ENCODE measurements at places on chromosomes 3 and 15. TPM values are rescaled to one million over a fixed set of nuclear protein-coding genes. Genes with fewer than 3 reads are reported as not detected.

DNA sequence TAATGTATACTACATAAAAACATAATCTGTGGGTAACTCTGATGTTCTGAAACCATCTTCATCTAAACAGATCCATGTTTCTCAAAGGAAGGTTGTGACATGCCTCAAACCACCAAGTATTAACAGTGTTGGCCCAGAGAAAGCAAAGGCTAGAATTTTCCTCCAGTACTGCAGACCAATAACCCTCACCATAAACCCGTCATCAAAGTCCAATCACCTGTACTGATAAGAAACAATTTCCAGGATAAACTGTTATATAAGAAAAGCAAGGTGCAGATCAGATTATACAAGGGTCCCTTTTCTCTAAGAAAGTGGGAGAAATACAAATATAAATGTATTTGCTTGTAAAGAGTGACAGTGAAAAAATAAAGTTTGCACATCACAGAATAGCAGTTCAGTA is 32.3 kb downstream of the TBC1D2B start:
- DNase-seq, result no peak

DNA sequence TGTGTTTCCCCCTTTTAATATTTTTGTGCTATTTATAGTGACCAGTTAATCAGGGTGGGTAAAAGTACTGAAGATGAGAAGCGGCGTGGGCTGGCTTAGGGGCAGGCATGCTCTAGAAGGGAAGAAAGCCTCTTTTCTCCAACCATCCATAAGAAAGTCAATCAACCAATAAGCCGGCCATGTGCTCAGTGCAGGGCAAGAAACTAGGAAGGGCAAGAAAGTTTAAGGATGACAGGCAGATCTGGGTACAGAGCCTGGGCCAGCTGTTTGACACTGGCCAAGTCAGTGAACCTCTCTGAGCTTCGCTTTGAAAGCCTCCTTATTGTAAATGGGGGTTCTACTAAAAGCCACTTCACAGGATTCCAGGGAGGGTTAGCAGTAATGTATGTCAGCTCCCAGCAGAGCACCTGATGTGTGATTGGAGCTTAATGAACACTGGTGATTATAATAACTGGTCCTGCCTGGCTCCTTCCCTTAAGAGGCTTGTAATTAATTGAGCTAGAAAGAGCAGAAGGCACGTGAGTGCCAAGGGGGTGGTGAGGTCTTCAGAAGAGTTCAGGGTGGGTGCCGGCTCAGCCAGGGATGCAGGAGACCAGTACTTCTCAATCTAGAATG is 5.7 kb upstream of the CHRNA3 start:
- no peak for DNase-seq

DNA sequence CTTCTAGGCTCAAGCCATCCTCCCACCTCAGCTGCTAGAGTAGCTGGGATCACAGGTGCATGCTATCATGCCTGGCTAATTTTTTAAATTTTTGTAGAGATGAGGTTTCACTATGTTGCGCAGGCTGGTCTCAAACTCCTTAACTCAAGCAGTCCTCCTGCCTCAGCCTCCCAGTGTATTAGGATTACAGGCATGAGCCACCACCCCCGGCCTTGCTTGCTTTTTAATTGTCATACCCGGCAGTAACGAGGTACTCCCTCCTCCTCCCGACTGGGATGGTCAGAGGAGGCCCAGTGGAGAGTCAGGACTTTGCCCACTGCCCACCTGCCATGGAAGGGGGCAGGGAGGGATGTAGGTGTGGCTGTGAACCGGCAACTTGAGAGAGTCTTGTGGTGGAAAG is 4.5 kb downstream of the NOX5 start:
- DNase-seq, result no peak

GRCh38 chr3:175477651-175478224 is 618.6 kb downstream of the NAALADL2 start:
- no peak for DNase-seq

- no peak for DNase-seq
These were observed 123.6 kb upstream of the PFN2 start for GRCh38 chr3:150094150-150094933.

DNA sequence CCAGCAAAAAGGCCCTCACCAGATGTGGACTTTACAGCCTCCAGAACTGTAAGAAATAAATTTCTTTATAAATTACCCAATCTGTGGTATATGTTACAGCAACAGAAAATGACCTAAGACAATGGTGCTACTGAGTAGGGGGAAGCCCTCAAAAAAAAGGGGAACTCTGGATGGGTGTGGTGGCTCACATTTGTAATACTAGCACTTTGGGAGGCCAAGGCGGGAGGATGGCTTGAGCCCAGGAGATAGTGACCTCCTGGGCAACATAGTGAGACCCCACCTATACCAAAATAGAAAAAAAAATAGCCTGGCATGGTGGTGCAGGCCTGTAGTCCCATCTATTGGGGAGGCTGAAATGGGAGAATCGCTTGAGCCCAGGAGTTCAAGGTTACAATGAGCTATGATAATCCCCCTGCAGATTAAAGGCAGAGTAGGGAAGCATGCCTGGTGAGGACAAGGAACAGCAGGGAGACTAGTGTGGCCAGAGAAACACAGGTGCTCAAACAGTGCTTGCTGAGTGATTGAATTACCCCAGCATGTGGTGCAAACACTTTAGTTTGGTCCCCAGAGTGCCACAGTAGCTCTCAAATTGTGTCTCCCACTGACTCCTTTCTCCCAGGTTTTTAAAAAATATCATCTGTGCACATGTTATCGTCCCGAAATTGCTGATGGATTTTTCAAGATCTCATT is 13.9 kb upstream of the USP3 start:
- DNase-seq, result peak; percentile 43

GRCh38 chr3:184952671-184953070 is 140.7 kb downstream of the VPS8 start:
- DNase-seq, result no peak

GRCh38 chr3:11532931-11533391 is 110.8 kb downstream of the VGLL4 start:
- no peak for DNase-seq

GRCh38 chr3:55893045-55893664 is 406.0 kb upstream of the WNT5A start:
- no peak for DNase-seq

DNA sequence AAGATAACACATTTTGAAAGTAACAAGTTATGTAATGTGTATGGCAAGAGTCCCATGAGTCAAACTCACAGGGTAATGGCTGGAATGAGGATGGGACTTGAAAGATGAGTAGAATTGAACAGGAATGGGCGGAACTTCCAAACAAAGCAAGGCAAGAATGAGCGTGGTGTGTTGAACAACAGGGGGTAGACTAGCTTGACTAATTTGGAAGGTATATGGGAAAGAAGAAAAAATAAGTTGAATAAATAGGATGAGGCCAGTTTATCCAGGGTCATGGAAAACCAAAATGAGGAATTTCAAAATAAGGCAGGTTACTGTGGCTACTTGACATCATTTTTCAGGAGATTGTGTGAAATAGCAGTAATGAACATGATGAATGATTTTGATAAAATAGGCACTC is 2.5 kb upstream of the DPH6 start:
- no peak for DNase-seq

GRCh38 chr3:5891711-5892110 is 704.2 kb downstream of the EDEM1 start:
- no peak for DNase-seq

DNA sequence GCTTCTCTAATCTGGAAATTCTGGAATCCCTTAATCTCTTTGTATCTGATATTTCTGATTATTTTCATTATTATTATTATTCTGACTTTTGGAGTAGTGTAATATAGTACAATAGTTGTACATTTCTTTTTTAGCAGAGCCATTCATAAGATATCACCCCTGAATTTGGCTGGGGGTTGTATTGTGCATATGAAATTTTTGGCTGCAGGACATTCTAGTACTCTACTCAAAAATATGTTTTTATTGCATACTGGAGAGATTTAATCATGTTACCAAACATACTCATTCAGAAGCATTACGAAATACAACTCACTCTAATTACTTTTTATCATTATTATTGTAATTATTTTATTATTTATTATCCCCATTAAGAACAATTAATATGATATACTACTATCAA is 589.7 kb upstream of the KCNMB2 start:
- no peak for DNase-seq

GRCh38 chr3:194272861-194273742 is 78.0 kb downstream of the CPN2 start:
- peak; percentile 42 for DNase-seq

DNA sequence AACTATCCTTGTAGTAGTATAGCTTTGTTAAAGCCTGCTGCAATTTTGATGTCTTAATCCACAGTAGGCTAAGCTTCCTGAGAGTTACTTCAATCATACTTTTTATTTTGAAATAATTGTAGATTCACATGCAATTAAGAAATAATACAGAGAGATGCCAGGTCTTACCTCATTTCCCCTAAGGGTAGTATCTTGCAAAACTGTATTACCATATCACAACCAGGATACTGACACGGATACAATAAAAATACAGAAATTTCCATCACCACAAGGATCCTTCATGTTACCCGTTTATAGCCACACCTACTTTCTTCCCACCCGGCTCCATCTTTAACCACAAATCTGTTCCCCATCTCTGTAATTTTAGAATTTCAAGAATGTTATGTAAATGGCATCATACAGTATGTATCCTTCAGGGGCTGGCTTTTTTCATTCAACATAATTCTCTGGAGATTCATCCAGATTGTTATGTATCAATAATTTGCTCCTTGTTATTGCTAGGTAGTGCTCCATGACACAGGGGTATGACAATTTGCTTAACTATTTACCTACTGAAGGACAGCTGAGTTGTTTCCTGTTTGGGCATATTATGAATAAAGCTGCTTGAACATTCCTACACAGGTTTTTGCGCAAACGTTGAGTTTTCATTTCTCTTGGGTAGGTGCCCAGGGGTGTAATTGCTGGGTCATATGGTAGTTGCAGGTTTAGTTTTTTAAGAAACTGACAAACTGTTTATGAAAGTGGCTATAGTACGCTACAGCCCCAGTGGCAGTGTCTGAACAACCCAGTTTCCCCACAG is 21.6 kb downstream of the BDH1 start:
- no peak for DNase-seq

GRCh38 chr3:98532709-98533571 is 1.2 kb downstream of the GPR15 start:
- DNase-seq, result no peak

DNA sequence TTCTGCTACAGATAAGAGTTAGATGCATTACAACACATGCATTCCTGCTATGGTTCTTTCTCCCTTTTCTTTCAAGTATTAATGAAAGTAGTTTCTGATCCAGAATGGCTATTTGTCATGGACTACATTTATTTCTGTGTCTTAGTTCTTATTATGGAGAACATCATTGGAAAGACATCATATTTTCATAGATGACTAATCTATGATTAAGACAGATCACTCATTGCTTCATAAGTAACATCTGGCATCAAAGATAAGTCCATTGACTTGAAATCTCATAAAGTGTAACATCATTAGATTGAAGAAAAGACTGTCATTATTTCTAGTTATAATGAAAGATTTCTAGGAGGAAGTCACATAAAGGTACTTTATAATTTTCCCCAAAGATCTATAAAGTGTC is 366.7 kb downstream of the NSUN3 start:
- no peak for DNase-seq

DNA sequence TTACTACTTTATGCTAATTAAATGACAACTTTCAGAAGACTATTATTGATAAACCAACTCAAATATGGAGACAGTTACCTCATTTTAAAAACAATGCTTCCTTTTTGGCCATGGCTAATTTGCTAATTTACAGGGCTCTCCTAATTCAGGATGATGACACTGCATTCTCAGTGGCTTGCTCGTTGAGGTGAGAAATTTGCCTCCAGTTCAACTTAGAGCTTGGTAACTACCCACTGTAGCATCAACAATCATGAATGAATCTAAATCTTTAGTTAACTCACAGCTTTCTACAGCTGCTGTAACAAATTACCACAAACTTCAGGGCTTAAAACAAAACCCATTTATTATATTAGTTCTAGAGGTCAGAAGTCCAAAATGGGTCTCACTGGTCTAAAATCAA is 14.0 kb downstream of the PBRM1 start:
- no peak for DNase-seq

- DNase-seq, result no peak
These were observed 3.1 kb upstream of the HLTF start for GRCh38 chr3:149089395-149089794.

- DNase-seq, result no peak
These were observed 16.1 kb upstream of the C15orf61 start for GRCh38 chr15:67504796-67505195.

- no peak for DNase-seq
These were observed 5.8 kb upstream of the HEG1 start for GRCh38 chr3:125061646-125062045.

- no peak for DNase-seq
These were observed 306.5 kb upstream of the SLITRK3 start for GRCh38 chr3:165502707-165503106.

- no peak for DNase-seq
These were observed 186.9 kb downstream of the PCCB start for GRCh38 chr3:136437043-136437442.

GRCh38 chr15:70182858-70183695 is 85.4 kb upstream of the TLE3 start:
- DNase-seq, result no peak

DNA sequence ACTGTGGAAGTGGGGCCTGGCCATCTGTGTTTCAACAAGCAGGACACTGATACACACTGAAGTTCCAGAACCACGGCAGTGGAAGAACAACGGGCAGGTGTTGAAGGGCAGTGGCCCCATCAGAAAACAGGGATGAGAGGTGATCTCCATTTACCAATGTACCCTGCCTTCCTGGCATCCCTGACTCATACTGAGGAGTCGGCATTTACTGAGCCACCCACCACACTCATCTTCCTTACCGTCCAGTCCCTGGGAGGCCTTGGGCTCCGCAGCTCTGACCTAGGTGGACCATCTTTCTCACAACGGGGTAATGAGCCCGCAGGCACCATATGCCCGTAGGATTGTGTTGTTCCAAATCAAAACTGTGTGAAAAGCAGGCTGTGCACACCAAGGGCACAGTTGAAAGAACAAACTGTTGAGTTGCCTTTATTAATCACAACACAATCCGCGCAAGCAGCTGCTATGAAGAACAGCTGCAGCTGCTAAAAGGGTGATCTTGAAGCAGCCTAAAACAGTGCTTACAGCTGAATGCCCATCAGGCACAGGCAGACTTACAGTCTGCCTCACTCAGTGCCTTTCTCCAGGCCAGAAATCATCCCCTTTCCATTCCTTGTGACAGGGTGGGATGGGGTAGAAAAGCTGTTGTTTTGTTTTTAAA is 12.9 kb downstream of the MB21D2 start:
- no peak for DNase-seq

- DNase-seq, result no peak
These were observed 3.3 kb upstream of the SKIC8 start for GRCh38 chr15:78302579-78303312.

Gene ARGFX
- total RNA-seq, result not detected

Gene TGM5
- total RNA-seq, result not detected

Gene GPR62
- not detected for total RNA-seq

Gene CIP2A
- total RNA-seq, result 0.45 TPM

Gene SYNM
- 3.8 TPM for total RNA-seq

Gene EFCAB12
- 0.40 TPM for total RNA-seq

Gene MESP1
- 3.1 TPM for total RNA-seq

Gene RBM6
- total RNA-seq, result 45.7 TPM
